ENCODE measurements at places on chromosomes 6 and 20. TPM values are rescaled to one million over a fixed set of nuclear protein-coding genes. Genes with fewer than 3 reads are reported as not detected.

GRCh38 chr6:111711476-111711875 lies 105.8 kb upstream of the TRAF3IP2 start:
- no peaks in the 10 kb centered on the region for H3K27me3 ChIP-seq
- no peak overlapping the region for H3K27ac ChIP-seq
- no peak overlapping the region for H3K4me3 ChIP-seq
- H3K36me3 ChIP-seq, result no peaks in the 10 kb centered on the region

VNN1 gene
- total RNA-seq, result not detected

DNA sequence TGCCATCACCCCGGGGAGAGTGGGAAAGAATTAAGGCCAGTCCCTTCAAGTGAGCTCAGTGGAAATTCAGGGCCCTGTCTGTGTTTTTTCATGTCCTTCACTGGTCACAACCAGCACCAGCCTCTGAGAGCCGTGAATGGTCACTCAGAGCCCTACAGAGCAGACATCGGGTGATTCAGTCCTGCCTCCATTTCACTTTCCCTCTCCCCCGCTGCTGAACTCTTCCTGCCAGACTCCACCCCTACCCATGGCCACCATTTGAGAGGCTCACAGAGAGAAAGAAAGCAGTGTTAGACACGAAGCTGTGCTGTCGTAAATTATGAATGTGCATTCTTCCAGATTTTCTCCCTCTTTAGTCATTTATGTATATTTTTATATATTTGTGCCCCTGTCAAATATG lies 5.4 kb downstream of the R3HDML start:
- no peak overlapping the region for H3K4me3 ChIP-seq
- DNase-seq, result no peak
- no peak overlapping the region for H3K27ac ChIP-seq
- H3K36me3 ChIP-seq, result no peaks in the 10 kb centered on the region

DNA sequence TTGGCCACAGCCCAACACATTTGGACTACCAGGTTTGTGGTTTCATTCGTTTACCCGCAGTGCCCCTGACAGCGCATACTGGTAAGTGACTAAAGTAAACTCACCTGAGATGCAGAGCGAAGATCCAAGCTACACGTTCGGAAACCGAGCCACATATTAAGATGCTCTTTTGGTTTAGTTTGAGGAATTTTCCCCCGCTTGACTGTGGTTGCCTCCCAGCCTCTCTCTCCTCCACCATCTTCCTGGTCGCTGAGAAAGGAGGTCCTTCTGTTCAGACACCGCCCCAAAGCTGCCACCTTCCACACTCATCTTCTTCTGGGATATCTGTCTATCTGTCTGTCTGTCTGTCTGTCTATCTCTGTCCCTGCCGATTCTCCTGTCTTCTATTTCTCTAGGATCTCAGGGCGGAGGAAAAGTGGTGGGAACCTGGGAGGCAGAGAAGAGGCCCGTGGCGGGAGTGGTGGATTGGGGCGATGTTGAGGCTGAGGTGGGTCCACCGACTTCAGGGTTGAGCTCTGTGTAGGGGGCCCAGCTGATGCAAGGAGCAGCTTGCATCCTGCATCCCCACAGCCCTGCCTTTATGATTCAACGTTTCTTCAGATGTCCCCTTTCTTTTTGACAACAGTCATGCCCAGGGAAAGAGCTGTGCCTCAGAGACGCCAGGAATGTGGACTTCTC lies 196.9 kb upstream of the ZNF184 start:
- peak; percentile 15 for DNase-seq
- peak overlapping the region; percentile 68 for H3K4me3 ChIP-seq
- peaks cover 9% of the 10 kb centered on the region for H3K4me1 ChIP-seq
- H3K27me3 ChIP-seq, result peaks cover 71% of the 10 kb centered on the region
- no peaks in the 10 kb centered on the region for H3K36me3 ChIP-seq

DNA sequence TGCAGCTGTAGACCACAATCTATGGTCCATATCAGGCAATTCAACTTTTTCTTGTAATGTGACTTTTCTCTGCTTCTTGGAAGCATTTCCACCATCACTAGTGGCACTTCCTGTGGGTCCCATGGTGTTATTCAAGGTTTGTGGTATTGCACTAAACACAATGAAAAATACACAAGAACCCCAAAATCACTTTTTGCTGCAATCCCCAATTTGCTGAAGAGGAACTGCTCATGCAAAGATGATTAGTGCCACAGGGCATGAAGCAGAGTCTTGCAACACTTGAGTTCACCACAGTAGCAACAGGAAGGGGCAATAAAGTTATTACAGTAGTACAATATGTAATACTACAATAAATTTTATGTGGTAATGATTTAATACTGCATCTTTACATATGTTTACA lies 16.8 kb upstream of the TAAR1 start:
- no peaks in the 10 kb centered on the region for H3K4me1 ChIP-seq
- DNase-seq, result no peak
- H3K27ac ChIP-seq, result no peak overlapping the region
- no peaks in the 10 kb centered on the region for H3K27me3 ChIP-seq
- no peaks in the 10 kb centered on the region for H3K36me3 ChIP-seq

SAPCD1 gene
- 11.6 TPM for total RNA-seq

- H3K27me3 ChIP-seq, result no peaks in the 10 kb centered on the region
- H3K4me3 ChIP-seq, result no peak overlapping the region
- peaks cover 7% of the 10 kb centered on the region for H3K4me1 ChIP-seq
Observed at GRCh38 chr6:10338151-10338550, 76.7 kb downstream of the TFAP2A start.

All from cardiac muscle cell (in vitro differentiated cells and primary cell).